ENCODE measurements at places on chromosomes 7 and 10.

DNA sequence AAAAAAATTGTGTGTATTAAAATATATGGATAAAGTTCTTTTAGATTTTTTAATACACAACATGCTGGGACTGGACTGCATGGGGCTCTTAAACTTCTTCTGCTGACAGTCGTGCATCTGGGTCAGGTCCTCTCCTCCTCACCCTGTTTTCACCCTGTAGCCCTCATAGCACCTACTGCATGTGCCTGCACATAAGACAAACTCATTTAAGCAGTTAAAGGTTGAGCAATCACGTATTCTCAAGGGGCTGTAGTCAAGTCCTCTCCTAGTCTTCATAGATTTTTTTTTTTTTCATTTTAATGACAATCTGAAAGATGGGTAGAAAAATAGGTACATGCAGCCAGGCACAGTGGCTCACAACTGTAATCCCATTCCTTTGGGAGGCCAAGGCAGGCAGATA is 23.6 kb upstream of the PDCD4 start:
- no peak for DNase-seq

- no peak for DNase-seq
Measured at GRCh38 chr7:129923709-129924108, 29.1 kb downstream of the UBE2H start.

DNA sequence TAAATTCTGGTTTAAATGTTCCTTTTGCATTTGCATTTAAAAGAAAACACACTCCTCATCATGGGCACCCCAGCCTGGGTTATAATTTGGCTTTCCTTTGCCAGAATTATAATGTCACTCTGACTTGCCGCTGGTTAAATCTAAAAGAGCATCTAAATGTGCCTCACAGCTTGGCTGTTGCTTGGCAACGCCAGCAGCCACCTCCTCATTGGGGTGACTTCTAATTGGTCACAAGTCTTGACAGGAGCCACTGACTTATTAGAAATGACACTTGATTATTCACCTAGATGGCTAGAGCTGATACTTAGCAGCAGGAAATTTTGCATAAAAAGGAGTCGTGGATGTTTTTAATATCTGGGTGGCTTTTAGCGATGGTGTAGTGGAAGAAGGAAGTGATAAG is 114.3 kb downstream of the TBXAS1 start:
- DNase-seq, result no peak

DNA sequence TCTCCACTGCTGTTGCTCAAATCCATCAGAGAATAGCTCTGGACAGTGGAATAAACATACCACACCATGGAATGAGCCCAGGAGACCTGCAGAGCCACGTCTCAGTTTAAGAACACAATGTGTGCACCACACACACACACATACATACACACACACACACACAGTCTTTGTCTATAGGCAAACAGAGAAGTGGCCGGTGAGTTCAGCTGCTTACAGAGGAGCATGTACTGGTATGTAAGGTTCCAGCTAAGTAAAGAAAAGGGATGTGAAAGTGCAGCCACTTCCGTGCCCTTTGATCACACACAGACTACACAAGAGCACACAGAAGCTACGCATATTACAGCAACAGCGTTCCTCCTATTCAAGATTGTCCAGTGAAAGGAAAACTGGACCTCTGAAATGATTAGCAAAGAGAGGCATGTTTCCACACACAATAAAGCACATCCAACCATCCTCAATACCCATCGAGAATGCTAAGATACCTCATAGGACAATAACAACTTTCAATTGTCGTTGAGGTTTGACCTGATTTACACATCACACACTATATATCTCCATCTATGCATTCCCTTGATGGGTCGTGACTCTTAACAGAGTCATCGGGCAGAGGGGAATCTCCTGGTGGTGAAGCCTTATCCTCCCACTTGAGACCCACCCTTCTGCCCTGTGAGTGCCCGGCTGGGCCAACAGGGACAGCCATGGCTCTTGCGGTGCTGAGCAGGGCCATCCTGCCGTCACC is 23.6 kb downstream of the SLC35B4 start:
- DNase-seq, result no peak

GRCh38 chr7:132148876-132149275 is 427.4 kb downstream of the PLXNA4 start:
- no peak for DNase-seq

DNA sequence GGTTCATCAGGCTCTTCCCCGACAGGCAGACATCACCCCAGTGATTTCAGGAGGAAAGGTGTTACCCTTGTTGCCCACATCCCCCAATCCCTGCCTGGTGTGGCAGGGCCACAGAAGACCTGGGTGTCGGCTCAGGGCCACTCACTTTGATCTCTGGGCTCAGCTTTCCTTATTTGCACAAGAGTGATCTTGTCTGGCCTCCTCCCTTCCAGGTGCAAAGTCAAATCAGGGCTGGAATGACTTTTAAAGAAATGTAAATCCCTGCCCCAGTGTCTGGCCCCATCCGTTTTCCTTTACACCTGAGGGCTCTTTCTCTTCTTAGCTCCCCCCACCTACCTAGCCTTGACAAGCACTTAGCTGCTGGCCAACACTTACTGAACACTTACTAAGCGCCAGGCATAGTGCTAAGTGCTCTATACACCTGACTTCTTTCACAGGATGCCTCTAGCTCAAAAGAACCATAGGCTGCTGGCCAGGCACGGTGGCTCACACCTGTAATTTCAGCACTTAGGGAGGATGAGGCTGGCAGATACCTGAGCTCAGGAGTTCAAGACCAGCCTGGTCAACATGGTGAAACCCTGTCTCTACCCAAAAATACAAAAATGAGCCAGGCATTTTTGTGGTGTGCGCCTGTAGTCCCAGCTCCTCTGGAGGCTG is 979 bp upstream of the NODAL start:
- no peak for DNase-seq

DNA sequence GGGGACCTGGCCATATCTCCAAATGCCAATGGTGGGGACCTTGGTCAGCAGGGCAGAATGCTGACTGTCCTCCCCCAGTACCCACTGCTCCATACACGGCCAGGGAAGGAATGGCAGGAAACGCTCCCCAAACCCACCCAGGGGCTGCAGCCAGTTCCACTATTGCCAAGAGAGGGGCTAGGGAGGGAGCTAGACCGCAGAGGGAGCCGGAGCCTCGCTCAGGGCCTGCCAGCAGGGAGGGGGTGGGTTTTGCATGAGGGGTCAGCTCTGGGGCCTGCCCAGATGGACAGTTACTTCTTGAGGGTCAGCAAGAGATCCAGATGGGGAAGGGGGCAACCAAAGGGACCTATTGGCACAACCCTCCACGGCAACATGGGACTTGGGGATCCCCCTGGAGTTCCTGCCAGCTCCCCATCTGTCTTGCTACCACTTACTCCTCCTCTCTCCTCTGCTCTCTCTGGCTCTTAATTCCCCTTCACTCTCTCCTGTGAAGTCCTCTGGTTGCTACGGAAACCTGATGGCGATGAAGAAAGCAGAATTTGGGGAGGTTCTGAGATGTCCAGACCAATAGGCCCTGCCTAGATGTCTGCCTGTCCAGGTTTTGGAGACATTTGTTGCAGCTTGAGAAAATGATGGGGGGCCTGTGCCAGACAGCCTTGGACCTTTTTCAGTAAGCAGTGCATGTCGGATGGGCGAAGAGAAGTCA is 12.6 kb downstream of the FGF8 start:
- DNase-seq, result no peak

DNA sequence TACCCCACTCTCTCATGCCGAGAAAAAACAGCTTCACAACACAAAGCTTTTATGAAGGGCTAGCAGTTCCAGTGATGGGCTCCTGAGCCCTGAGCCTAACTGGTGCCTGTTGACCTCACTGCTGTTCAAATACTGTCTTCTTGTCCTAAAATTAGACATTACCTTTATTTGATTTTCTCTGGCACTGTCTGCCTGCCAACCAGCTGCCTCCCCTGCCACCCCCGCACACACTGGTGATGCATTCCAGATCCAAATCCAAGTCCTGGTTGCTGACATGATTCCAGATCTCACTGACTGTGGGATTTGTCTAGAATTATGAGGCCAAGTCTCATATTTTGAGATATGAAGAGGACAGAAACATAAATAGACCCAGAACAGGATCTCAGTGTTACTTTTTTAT is 816.2 kb downstream of the NRG3 start:
- DNase-seq, result no peak

- DNase-seq, result no peak
Measured at GRCh38 chr7:31776616-31777015, 89.6 kb downstream of the PPP1R17 start.

- DNase-seq, result no peak
Measured at GRCh38 chr7:47951374-47951773, 3.1 kb upstream of the PKD1L1 start.

DNA sequence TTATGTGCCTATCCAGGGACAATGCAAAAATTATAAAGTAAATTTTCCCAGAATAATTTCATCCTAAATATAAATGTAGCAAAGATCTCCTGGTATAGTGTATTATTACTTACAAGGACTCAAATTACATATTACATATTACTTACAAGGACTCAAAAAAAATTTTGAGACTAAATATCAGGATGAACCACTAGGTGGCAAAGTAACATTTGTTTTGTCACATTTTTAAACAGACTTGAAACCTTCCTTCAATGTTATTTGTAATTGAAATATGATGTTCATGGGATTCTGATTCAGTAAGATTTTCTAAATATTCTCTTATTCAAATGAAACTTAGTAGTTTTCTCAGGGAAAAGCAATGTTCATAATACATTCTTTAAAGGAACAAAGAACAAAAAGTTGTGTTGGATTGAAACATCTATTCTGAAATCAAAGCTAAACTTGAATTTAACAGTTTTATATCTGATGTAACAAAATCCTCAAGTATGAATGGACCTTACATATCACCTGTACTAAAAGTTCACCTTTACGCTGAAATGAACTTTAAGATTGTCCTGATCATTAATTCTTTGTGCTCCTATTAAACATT is 74.3 kb upstream of the GNAI1 start:
- peak; percentile 73 for DNase-seq

DNA sequence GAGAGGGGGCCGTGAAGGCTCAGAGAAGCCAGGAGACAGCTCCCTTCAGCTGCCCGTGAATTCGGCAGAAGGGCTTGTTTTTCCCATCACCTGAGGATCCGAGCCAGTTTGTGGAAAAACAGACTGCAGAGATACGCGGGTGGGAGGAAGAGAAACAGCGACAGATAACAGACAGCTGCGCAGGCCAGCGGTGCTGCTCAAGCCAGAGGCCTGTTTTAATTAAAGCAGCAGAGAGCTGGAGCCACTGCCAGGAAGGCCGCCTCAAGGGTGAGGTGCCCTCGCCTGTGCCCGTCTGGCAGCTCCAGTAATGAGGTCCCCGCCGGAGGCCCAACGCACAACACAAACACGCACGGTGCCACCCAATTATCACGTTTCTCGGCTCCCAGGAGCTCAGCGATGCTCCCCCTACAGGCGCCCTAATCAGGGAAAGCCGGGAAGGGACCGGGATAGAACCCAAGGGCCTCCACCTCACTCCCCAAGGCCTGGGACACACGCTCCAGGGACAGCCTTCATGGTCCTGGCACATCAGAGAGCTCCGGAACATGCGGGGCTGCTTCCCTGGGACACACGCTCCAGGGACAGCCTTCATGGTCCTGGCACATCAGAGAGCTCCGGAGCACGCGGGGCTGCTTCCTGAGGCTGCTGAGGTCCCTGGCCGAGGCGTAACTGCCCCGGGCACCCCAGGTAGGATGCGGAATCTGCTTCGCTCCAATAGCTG is 60.6 kb upstream of the DNAAF5 start:
- DNase-seq, result no peak

DNA sequence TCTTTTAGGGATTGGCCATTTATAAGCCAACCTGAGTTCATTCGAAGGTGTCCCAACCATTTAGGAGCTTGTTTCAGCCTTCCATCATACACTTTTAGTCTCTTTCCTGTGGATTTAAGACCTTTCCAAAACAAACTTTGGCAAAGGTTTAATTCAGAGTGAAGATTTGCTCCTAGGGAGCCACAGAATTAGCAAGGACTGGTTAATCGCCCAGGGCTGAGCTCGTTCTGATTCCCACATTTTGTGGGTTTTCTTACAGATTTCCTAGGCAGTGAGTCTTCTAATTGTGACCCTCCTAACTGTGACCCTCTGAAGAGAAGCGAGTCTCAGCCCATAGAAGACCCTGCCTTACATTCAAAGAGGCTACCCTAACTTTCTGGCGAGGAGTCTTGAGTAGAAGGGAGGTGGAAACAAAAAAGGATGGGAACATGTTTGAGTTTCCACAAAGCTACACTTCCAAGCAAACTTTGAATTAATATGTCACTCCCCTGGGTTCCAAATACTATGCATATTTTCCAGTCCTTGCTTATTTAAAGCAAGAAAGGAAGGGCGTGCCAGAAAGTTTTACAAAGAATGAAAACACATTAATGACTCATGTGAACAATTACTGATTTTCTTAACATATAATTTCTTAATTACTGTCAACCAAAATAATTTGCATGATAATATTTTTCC is 118.3 kb downstream of the ARID5B start:
- DNase-seq, result no peak

DNA sequence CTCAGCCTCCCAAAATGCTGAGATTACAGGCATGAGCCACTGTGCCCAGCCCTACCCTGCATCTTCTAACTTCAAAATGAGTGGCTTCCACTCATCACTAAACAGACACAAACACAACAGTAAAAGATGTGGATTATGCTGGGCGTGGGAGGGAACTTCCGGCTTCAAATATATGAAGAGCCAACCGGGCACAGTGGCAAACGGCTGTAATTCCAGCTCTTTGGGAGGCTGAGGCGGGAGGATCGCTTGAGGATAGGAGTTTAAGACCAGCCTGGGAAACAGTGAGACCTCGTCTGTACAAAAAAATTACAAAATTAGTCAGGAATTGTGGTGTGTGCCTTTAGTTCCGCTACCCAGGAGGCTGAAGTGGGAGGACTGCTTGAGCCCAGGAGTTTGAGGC is 92.2 kb upstream of the GNA12 start:
- DNase-seq, result no peak

GRCh38 chr10:20372748-20373147 is 524.4 kb downstream of the NEBL start:
- no peak for DNase-seq

- no peak for DNase-seq
Measured at GRCh38 chr10:119302172-119302571, 94.8 kb downstream of the GRK5 start.

GRCh38 chr7:105325216-105325904 is 63.4 kb downstream of the SRPK2 start:
- DNase-seq, result no peak

DNA sequence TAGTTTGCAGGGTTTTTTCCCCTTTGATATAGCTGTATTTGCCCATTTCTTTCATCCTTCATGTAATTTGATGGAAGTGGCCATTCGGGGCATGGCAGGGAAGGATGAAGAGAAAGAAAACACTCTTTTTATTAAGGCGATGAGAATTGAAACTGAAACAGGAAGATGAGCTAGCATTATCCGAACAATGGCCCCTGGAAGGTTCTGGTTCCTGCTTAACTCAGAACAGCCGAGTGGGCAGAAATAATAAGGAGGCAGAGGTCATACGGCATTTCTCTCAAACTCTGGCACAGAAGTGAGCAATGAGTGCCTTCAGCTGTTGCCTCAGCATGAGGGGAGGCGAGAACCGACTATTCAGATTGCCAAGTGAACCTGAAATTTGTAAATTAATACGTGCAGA is 113.2 kb upstream of the MYO3A start:
- DNase-seq, result no peak

GRCh38 chr7:117098457-117098856 is 145.2 kb downstream of the ST7 start:
- DNase-seq, result no peak

GRCh38 chr10:82394122-82394521 is 519.1 kb downstream of the NRG3 start:
- DNase-seq, result no peak

- DNase-seq, result no peak
Measured at GRCh38 chr7:108247614-108248013, 117.5 kb upstream of the LAMB4 start.
